Kidney (tissue), 22 donors: ENCODE measurements at places on chromosomes 12 and 14.

DNA sequence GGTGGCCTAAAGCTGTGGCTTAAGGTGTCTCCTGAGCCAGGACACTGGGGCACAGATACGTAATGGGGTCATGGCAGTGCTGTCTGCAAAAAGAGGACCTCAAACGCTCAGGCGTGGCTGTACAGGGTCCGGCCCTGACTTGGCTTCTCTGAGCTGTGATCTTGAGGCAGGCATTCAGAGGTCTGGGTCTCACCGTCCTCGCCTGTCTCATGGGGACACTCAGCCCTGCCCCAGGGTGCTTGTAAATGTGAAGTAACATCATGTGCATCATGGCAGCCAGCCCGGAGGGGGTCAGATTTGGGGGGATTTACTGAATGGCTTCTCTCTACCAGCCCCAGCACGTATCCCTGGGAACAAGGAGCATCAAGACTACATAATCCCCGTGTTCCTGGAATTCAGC, 28.8 kb downstream of the DIO3 start:
- no peak for DNase-seq

- DNase-seq: no peak
Observed at GRCh38 chr12:78938341-78939084, 73.9 kb downstream of the SYT1 start.

GRCh38 chr12:113130457-113131135, 5.0 kb downstream of the RASAL1 start:
- DNase-seq: no peak

DNA sequence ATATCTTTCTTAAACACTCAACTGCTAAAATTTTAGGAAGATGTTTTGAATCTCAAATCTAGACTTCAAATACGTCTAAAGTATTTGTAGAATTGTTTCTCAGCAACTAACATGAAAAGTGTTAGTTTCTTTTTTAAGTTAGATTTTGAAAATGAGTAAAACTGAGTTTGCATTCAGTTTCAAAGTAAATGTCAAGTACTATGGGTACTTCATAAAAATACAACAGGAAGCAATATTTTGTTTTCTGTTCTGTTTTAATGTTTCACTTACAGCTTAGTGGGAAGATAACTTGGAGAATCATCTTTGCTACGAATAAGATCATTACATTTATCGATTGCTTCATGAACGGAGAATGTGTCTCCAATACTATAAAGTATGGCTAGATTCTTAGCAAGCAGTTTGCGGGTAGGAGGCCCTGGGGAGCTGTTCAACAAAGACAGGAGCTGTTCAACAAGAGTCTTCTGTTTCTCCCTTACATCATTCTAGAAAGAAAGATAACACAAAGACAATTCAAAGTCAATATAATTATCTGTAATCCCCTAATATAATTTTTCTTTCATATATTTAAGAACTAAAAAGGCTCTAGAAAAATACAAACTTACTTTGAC, 20.2 kb downstream of the HEATR5A start:
- no peak for DNase-seq

DNA sequence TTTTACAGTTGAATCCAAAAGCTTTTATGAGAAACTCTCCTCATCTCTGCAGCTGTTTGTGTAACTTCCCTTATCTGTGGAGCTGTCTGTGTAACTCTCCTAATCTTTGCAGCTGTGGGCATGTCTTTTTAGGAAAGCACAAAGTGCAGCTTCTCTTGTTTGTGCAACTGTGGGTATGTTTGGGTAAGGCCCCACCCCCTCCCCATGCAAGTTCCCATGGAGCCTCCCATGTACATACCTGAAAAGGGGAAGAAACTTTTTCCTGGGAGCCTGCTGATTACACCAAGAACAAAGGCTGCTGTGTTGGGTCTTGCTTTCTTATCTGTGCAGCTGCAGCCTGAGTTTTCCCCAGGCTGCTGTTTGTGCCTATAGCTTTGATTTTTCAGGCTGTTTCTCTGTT, 42.7 kb upstream of the CDKN3 start:
- DNase-seq: no peak
